WTC11 (cell line): ENCODE measurements at places on chromosomes 11 and 22. TPM values are rescaled to one million over a fixed set of nuclear protein-coding genes. Genes with fewer than 3 reads are reported as not detected.

DNA sequence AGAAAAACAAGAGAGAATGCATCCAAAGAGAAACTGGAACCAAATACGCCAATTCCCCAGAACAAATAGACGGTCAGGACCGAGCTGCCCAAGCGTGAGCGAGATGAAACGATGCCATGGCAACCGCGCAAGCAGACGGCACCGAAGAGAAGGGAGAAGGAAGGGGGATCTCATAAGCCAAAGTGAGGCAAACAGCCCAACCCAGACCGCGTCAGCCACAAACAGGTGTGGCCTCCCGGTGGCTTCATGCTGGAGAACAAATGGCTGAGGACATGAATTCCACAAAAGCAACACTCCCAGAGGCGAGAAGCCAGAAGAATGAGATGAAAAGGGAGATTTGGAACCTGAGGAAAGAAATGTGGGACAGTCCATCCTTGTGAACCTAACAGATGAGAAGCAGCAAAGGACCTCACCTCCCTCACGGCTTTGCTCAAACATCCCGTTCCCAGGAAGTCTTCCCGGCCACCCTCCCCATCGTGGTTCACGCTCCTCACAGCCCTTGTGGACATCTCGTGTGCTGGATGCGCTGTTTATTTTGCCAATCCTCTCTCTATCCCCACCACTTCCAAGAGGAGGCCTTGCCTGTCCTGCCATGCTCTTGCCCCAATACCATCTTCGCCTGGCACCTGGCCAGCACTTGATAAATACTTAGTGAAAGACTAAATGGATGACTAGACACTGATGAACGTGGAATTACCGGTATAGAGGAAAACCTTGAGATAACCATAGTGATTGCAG is 89.1 kb upstream of the RTL6 start:
- peaks cover 2% of the 10 kb centered on the region; the same call in 1 of the 2 replicates for H3K27me3 ChIP-seq
- peaks cover 5% of the 10 kb centered on the region; the same call in 1 of the 2 replicates for H3K36me3 ChIP-seq
- no peak for DNase-seq
- H3K27ac ChIP-seq, result no peak overlapping the region

- no peak for DNase-seq
- no peaks in the 10 kb centered on the region for H3K27me3 ChIP-seq
- no peaks in the 10 kb centered on the region for H3K4me1 ChIP-seq
- H3K27ac ChIP-seq, result no peak overlapping the region
Observed at GRCh38 chr11:8543278-8543677, 50.8 kb downstream of the STK33 start.

DNA sequence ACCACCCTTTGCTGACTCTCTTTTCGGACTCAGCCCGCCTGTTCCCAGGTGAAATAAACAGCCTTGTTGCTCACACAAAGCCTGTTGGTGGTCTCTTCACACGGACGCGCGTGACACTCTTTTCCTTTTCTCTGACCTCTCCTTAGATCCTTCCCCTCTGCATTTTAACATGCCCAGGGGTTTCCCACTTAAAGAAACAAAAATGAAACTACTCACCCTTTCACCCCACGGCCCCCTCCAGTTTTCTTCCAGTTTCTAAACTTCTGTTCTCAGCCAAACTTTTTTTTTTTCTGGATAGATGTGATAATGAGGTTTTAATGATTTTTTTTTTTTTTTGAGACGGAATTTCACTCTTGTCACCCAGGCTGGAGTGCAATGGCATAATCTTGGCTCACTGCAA is 32.8 kb upstream of the NUP50 start:
- no peak overlapping the region for H3K4me3 ChIP-seq
- H3K27me3 ChIP-seq, result peaks cover 4% of the 10 kb centered on the region
- no peak for DNase-seq
- H3K4me1 ChIP-seq, result peaks cover 3% of the 10 kb centered on the region
- H3K36me3 ChIP-seq, result peaks cover 23% of the 10 kb centered on the region

- H3K36me3 ChIP-seq, result no peaks in the 10 kb centered on the region; the same call in none of the 2 replicates
- H3K4me3 ChIP-seq, result no peak overlapping the region
Observed at GRCh38 chr11:18540207-18541009, 13.7 kb upstream of the TSG101 start.

DNA sequence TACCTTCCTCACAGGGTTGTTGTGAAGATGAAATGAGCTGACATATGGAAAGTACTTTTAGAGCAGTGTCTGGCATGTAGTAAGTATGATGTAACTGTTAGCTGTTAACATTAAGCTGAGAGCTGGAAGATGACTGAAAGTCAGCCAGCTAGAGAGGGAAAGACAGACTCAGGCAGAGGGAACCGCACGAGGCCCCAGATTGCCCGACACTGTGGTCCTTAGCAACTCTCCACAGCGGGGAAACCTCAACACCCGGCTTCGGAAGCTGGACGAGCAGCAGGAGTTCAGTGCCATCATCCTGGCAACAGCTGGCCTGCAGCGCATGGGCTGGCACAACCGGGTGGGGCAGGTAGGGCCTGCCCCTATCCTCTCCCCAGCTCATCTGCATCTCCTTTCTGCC is 6.5 kb downstream of the HMBS start:
- H3K27me3 ChIP-seq, result no peaks in the 10 kb centered on the region
- no peak overlapping the region for H3K4me3 ChIP-seq
- H3K36me3 ChIP-seq, result peaks cover 23% of the 10 kb centered on the region
- H3K27ac ChIP-seq, result no peak overlapping the region
- no peak for DNase-seq
- peaks cover 19% of the 10 kb centered on the region for H3K4me1 ChIP-seq

DNA sequence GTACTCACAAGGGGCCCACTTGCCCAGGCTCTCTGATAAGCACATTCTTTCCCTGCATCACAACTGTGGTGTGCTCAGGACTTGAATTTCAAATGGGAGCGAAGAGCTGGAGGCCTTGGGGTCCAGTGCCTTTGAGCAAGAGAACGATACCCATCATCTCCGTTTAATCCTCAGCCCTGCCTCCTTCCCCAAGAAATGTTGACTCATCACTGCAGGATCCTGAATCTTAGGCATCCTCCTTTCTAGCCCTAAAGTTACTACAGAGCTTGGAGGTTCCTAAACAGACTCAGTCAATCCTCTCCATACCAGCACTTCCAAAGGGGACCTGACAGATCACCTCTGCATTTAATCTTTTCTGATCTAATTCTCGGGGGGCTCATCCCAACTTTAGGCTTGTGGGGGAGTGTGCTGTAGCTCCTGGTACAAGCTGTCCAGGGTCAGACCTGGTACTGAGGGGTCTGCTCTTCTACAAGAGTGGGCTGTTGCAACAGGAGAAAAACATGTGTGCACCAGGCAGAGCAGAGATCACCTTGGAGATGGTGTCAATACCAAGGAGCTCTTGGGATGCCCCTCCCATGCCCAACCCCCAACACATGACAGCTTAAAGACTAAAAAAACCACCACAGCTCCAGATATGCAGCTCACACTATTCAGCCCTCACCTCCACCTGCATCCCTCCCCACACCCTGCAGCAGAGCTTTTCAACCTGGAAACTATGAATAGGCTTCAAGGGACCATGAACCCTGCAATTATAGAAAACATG is 3.9 kb upstream of the PRG2 start:
- DNase-seq, result no peak
- H3K36me3 ChIP-seq, result no peaks in the 10 kb centered on the region
- no peak overlapping the region for H3K4me3 ChIP-seq
- peaks cover 19% of the 10 kb centered on the region for H3K27me3 ChIP-seq
- no peaks in the 10 kb centered on the region for H3K4me1 ChIP-seq

DNA sequence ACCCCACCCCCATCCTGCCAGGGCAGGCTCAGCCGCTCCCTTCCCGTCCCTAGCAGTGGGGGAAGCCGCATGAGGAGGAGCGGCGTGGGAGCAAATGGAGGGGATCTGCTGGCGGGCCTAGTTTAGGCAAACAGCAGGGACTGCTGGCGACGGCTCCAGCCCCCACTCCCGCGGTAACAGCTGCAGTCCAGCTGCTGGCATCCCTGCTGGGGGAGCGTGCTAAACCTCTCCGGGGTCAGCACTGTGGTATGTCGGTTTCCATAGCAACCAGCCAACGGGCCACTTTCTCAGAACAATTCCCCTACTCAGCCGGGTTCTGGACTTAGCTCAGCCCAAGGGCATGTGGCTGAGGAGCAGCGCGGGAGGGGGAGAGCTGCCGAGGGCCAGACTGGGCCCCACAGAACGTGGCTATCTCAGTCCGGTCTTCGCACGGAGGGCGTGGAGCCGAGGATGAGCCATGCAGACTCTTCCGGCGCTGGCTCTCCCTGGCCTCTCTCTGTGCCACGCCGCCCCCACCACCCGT is 98.8 kb downstream of the PKNOX2 start:
- peaks cover 42% of the 10 kb centered on the region for H3K27me3 ChIP-seq
- DNase-seq, result peak; percentile 88
- no peaks in the 10 kb centered on the region for H3K36me3 ChIP-seq
- H3K4me3 ChIP-seq, result peak overlapping the region; percentile 57
- H3K27ac ChIP-seq, result no peak overlapping the region

- H3K36me3 ChIP-seq, result no peaks in the 10 kb centered on the region
- peaks cover 43% of the 10 kb centered on the region for H3K4me1 ChIP-seq
- H3K27ac ChIP-seq, result no peak overlapping the region
- H3K27me3 ChIP-seq, result peaks cover 50% of the 10 kb centered on the region
- H3K4me3 ChIP-seq, result peak overlapping the region; percentile 70
- peak; percentile 50 for DNase-seq
Observed at GRCh38 chr22:42719656-42720262, 911 bp downstream of the A4GALT start.

Gene CCDC81
- 0.82 to 1.0 TPM (median 0.98 TPM) in 3 replicates for total RNA-seq

Gene PPFIBP2
- total RNA-seq, result 12.5 to 21.4 TPM (median 12.9 TPM) in 3 replicates

Gene DNAJB13
- total RNA-seq, result 0.18 to 0.24 TPM (median 0.21 TPM) in 3 replicates

Gene SIAE
- 4.4 to 4.9 TPM (median 4.8 TPM) in 3 replicates for total RNA-seq

Gene OR8G1
- not detected in 3 replicates for total RNA-seq

Gene SCGB1A1
- total RNA-seq, result 1.1 to 1.6 TPM (median 1.2 TPM) in 3 replicates
